ENCODE measurements at places on chromosomes 7 and 10. TPM values are rescaled to one million over a fixed set of nuclear protein-coding genes. Genes with fewer than 3 reads are reported as not detected.

Gene OR2A7
- 0.52 TPM for polyA plus RNA-seq

Gene CFAP70
- polyA plus RNA-seq, result 0.69 TPM

DNA sequence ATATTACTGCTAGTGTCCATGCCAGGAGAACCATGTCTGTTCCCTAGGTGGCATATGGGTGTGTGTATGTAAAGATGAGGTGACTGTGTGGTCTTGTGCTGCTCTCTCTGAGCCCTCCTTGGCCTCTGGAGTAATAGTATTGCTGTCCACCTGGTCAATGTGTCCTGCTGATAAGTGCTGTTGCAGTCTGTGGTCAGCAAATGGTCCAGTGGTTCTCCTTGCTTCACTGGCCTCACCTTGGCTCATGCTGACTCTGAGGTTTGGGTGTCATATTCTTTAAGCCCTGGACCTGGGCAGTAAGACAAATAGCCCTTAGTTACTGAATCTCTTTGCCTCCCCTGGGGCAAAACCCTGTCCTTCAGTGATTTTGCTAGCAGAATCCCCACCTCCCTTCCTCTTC, 56.8 kb downstream of the TPST1 start:
- H3K27me3 ChIP-seq, result no peaks in the 10 kb centered on the region
- H3K36me3 ChIP-seq, result no peaks in the 10 kb centered on the region
- no peak overlapping the region for H3K4me3 ChIP-seq
- no peak overlapping the region for H3K27ac ChIP-seq
- no peak for DNase-seq

DNA sequence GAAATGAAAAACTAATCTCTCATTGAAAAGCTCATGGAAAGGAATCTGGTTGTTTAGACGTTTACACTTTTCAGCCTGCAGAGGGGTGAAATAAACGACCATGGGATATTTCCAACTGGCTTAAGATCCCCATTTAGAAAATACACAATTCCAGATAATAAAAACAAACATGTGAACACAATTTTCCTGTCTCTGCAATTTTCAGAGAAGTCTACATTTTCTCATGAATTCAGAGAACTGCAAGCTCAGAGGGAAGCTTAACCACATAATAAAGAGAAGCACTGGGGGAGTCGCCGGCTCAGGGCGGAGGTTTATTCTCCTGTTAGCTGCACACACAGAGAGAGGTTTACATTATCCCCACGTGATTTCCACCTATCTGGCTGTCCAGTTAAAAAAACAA, 215.2 kb downstream of the FANK1 start:
- H3K36me3 ChIP-seq, result no peaks in the 10 kb centered on the region
- no peak overlapping the region for H3K4me3 ChIP-seq
- H3K27me3 ChIP-seq, result no peaks in the 10 kb centered on the region
- H3K27ac ChIP-seq, result no peak overlapping the region
- no peak for DNase-seq

All from naive thymus-derived CD4-positive, alpha-beta T cell (primary cell).